ENCODE measurements at places on chromosomes 5 and 9. TPM values are rescaled to one million over a fixed set of nuclear protein-coding genes. Genes with fewer than 3 reads are reported as not detected.

Gene SLC46A2
- total RNA-seq: not detected

DNA sequence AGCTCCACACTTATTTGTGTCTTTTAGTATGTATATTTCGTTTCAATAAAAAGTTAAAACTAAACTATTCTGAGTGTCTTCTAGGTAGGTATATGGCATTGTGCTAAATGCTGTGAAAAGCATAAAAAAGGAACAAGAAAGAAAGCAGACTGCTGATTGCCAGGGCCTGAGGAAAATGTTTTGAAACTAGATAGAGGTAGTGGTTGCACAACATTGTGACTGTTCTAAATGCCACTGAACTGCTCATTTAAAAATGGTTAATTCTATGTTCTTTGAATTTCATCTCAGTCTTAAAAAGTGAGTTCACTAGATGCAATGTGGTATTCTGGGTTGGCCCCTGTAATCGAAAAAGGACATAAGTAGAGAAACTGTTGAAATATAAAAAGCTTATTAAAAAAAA lies 2.6 kb upstream of the ALAD start:
- no peak for DNase-seq

Gene NFIL3
- total RNA-seq: 11.2 TPM

GRCh38 chr5:67985686-67986387 lies 229.7 kb upstream of the PIK3R1 start:
- DNase-seq: no peak

- DNase-seq: no peak
Observed at GRCh38 chr5:73380710-73381589, 67.6 kb downstream of the FOXD1 start.

DNA sequence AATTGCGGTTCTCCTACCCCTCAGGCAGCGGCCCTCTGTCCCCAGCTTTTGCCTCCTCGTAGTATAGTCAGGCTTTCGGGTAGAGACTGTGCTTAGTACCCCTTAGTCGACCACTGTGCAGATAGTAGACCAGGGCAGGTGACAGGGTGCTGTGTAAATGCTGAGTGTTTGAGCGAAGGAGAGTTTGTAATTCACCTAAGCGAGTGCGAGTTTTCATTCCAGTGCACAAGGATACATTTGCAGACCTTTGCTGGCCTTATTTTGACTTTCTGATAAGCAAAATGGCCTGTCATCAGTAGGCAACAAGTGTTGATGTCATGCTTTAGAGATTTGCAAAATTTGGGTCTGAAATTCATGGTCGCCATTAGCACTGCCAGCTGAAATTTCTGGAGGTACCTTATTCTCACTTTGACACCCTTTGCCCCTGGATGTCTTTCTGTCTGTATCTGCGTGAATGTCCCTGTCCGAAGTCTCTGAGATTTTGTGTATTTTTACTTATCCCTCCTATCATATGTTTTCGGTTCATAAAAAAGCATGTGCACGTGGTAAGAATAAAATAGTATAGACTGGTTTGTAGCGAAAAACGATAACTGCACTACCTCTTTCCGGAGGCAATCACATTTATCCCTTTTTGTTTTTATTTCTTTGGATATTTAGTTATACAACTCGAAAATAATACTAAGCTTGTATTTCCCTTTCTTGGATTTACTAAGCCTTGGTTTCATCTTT lies 1.9 kb downstream of the LMNB1 start:
- no peak for DNase-seq

DNA sequence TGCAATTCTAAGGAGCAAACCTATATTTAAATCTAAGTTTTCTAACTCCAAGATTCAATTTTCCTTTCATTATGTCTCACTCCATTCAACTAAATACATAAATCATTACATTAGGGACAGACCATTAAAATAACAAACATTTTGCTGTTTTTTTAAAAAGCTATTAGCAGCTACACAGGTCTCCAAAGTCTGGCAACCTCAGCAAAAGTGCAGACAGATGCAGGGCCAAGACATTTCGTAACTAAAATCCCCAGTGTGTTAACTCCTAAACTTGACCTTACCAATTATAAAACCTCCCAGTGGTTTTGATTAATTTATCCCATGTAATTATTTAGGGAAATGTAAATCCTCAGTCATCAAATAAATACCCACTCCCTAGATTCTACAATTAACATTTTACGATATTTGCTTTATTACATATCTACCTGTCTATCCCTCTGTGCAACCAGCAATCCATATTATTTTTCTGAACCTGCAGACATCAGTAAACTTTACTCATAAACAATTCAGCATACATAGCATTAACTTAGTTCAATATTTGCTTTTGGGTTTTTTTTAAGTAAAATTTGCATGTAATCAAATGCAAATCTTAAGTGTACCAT lies 64.7 kb downstream of the RGS7BP start:
- no peak for DNase-seq

DNA sequence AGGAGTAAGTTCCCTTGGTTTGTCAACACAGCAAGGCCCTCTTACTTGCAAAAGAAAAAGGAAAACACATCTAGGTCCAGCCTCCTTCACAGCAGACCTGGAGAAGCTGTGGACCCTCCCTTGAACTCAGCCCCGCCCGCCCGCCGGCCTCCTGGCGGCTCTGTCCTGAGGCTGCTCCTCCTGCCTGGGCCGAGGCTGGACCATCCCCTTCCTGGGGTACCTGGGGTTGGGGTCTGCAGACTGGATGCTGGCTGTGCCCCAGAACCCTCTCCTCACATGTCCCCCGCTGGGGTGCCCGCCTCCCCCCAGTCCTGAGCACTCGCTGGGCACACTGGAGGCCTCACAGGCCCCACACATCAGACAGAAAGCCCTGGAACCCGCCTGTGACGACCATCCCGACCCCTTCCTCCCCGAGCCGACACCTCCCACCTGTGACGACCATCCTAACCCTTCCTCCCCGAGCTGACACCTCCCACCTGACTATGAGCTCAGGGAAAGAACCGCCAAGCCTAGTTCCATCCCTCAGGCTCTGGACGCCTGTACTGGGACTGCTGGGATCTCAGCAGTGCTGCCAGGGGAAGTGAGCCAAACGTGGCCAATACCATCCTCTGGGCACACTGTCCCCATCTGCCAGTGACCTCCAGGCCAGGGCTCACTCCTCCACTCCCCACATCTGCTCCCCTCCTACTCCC lies 7.2 kb upstream of the TMEM210 start:
- DNase-seq: no peak

DNA sequence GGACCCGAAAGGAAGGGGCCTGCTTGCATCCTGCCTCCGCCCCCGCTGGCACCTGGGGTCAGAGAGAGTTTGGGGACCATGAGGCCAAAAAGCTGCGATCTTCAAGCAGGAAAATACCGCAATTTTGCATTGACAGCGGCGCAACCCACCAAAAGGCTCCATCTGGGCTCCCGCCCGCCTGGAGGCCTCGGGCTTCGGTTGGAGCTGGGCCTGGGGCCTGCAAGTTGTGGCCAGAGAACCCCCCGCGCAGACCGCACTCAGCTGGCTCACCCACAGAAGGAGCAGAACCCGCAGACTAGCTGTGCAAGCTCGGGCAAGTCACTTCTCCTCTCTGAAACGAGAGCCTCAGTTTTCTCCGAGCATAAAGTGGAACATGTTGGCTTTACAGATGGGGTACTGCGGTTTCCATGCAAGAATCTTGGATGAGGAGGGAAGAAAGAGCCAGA lies 1.3 kb downstream of the NR5A1 start:
- DNase-seq: no peak

GRCh38 chr5:58107704-58108103 lies 352.2 kb downstream of the PLK2 start:
- no peak for DNase-seq

DNA sequence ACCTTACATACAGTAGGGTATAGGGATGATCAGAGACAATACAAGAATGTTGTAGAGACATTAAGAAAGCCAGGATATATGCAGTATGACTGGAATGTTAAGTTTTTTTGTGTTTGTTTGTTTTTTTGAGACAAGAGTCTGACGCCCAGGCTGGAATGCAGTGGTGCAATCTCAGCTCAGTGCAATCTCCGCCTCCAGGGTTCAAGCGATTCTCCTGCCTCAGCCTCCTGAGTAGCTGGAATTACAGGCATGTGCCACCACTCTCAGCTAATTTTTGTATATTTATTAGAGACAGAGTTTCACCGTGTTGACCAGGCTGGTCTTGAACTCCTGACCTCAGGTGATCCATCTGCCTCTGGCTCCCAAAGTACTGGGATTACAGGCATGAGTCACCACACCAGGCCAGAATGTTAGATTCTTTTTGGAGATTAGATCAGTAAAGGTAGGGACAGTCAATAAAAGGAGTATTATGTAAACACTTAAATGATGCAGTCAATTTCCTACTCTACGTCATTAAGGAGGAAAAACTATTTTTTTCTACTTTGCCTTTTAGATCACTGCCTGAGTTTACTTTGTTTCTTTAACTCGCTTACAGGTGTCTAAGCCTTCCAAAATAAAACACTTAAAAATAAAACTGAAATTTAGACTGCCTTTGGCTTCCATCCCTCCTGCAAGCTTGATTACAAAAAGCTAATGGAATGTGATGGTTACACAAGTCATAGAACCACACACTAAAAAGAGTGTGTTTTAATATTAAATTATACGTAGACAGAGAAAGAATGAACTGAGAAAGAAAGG lies 6.8 kb upstream of the HNRNPA0 start:
- DNase-seq: no peak

- DNase-seq: no peak
Observed at GRCh38 chr5:108125771-108126511, 256.0 kb downstream of the FBXL17 start.

DNA sequence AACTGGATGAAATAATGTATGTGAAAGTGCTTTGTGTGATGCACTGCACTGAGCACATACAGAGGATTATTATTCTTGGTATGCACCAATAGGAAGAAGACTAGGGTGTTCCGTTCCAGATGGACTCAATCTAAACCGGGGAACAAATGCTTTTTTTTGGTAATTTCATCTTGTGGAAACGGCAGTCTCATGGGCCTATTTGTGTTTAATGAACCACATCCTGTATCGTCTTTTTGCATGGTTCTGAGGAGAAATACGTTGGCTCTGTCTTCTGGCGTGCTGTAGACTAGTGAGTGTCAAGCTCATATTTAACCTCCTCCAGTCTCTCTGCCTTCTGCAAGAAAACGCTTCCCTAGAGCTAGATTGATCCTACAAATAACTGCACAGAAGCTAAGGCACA lies 30.0 kb downstream of the TRIM32 start:
- DNase-seq: no peak

- no peak for DNase-seq
Observed at GRCh38 chr9:111161015-111161415, 122.7 kb upstream of the LPAR1 start.

GRCh38 chr5:82422001-82422740 lies 144.0 kb upstream of the RPS23 start:
- DNase-seq: no peak

Gene PKD2L2
- total RNA-seq: not detected

- DNase-seq: no peak
Observed at GRCh38 chr9:71306134-71306533, 184.7 kb upstream of the TRPM3 start.

Gene IL4
- not detected for total RNA-seq

Gene TMEM174
- not detected for total RNA-seq

Gene GNAQ
- not detected for total RNA-seq

- DNase-seq: no peak
Observed at GRCh38 chr5:73229271-73229670, 56.3 kb downstream of the TMEM174 start.

GRCh38 chr5:25570067-25570583 lies 925.3 kb upstream of the CDH10 start:
- DNase-seq: no peak

- DNase-seq: no peak
Observed at GRCh38 chr9:61673664-61674381, 484.0 kb downstream of the SPATA31A7 start.

GRCh38 chr9:113545068-113545467 lies 81.5 kb downstream of the RGS3 start:
- DNase-seq: no peak

GRCh38 chr9:79742110-79742721 lies 170.5 kb downstream of the TLE4 start:
- DNase-seq: no peak

Data from OCI-LY7 (cell line).